CD4-positive, alpha-beta T cell treated with Interleukin-4 for 4 hours (primary cell): ENCODE measurements at places on chromosomes 13 and 19.

GRCh38 chr19:19098703-19099632, 35.2 kb downstream of the SLC25A42 start:
- no peak for DNase-seq

DNA sequence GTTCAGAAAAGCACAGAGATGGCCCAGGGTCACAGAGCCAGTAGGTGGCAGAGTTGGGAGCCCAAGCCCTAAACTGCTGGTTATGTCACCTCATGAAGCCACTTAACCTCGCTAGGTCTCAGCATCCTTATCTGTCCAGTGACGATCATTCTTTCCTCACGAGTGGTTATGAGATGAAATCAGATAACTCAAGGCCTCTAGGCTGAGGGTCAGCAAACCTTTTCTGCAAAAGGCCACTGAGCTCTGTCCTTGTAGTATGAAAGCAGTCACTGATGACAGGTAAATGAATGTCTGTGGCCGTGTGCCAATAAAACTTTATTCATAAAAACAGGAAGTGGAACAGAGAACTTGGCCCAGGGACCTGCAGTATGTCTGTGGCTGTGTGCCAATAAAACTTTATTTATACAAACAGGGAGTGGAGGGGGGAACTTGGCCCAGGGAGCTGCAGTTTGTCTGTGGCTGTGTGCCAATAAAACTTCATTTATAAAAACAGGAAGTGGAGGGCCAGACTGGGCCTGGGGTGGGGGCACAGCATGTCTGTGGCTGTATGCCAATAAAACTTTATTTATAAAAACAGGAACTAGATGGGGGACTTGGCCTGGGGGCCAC, 71.2 kb downstream of the GNG7 start:
- DNase-seq = no peak

GRCh38 chr13:39566216-39566869, 36.6 kb downstream of the LHFPL6 start:
- DNase-seq = no peak

DNA sequence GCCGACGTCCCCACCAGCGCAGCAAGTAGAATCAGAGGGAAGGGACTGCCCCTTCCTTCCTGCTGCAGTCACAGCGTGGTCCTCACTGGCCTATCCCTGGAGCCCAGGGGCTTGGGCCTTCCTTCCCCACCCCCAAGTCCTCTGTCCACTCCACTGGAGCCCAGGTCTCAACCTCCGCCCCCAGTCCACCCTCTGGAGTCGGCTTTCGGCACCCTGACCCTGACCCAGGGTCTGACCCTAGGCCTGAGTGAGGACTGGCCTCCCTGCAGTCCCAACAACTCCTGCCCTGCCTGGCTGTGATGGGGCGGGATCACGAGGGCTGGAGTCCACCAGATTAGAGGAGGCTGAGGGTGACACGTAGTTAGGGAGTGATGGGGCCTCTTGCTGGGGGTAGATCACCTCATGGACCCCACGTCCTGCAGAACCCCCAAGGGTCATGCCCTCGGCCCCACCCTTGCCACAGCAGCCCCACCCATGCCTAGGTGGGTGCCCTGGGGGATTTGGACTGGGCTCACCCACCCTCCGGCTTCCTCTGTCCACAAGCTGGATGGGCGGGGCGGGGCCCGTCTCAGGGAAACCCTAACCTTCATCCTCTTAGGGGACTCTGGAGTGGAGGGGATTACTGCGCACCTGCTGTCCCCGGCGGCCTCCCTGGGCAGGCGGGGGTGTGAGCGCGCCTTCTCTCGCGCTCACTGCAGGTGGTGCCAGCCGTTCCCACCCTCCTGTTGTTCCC, 3.8 kb downstream of the RAX2 start:
- no peak for DNase-seq

- DNase-seq = no peak
Measured at GRCh38 chr13:108033800-108034707, 181.3 kb downstream of the LIG4 start.

- DNase-seq = no peak
Measured at GRCh38 chr19:1093330-1093729, 1.8 kb downstream of the POLR2E start.

GRCh38 chr13:90547272-90547790, 800.2 kb upstream of the MIR17HG start:
- no peak for DNase-seq

DNA sequence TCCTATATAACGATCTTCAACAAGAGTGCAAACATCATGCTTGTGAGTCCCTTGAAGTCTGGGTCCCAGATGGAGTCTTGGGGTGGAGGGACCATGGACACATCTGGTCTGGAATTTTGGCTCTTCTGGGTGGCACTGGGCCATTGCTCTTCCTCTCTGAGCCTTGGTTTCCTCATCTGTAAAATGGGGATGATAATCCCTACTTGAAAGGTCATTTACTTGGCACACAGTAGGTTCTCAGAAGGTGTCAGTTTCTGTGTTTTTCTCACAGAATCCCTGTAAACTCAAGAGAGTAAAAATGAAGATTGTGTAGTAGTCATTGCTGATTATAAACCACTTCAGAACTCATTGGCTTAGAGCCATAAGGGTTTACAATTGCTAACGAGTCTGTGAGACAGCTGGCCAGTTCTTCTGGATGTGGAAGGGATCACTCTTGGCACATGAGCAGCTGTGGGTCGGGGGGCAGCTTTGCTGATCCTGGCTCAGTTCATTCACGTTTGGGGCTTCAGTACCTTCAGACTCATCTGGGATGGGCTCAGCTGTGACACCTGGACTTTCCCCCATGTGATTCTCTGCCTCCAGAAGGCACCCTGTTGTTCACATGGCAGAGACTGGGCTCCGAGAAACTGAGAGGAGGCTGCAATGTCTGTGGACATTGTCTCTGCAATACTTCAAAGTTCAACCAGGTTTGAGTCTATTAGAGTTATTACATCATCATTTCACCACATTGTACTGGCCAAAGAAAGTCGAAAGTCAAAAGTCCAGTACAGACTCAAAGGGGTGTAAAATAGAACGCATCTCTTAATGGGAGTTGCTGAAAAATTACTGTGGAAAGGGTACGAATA, 7.8 kb downstream of the CYP4F12 start:
- no peak for DNase-seq

GRCh38 chr13:20814224-20814910, 40.6 kb upstream of the EEF1AKMT1 start:
- no peak for DNase-seq

GRCh38 chr19:748274-748598, 2.7 kb upstream of the MISP start:
- DNase-seq = no peak
